ENCODE measurements at places on chromosomes 5 and 9.

DNA sequence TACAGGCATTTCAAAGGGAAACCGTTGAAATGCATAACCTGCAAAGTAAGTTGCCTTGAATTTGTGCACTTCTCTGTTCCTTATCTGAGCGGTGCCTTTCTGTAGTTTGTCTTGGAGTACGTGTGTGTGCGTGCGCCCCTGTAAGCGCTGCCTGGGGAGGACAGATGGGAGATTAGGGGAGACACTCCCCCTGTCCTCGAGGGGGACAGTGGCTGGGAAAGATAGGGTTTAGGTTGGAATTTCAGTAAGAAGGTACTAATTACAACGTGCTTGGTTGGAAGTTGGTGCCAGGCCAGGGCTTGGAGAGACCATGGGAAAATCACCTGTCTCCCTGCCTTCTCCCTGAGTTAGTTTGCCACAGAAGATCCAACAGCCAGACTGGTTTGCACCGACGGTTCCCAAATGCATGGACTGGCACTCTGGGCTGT lies 73.2 kb downstream of the PIK3R1 start:
- no peak for DNase-seq

GRCh38 chr5:174777583-174777982 lies 53.2 kb downstream of the MSX2 start:
- DNase-seq, result no peak

DNA sequence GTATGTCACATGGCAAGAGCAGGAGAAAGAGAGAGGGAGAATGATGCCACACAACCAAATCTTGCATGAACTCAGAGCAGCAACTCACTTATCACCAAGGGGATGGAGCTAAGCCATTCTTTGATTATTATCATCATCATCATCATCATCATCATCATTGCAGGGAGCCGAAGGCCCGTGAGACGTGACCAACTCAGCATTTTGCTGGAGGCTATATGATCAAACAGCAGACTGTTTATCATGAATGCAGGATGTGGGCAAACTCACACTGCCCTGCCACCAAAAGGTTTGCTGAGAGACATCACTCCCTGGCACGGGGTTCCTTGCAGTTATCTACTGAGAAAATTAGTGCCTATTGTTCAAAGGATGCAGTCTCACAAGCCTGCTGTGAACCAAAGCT lies 8.6 kb upstream of the ZNF169 start:
- no peak for DNase-seq

DNA sequence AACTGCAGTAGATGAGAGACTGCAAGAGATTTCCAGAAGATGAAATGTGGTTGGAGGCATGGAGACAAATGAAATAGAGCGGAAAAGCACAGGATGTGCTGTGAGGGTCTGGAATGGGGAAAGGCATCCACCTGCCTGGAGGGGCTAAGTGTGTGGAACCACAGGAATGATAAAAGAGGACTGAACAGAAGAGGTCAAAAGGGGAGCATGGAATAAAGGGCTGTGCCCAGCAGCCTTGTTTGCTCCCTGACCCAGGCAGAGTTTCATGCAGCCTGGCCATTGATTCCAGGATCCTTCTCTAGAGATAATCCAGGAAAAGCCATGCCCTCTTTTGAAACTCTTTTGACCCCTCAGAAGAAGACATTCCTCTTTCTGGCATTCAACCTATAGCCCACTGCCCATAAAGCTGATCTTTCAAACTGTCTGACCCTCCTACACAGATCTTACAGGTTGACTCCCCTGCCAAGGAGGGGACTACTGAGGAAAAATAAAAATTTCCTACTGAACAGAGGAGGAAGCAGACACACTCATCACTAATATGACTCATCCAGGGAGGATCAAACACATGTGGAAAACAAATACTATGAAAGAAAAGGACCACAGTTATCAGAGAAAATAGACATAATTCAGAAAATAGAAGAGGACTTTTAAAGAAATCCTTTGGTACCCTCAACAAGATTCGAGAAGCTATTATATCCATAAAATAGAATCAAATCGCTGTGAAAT lies 273.5 kb upstream of the PCSK5 start:
- DNase-seq, result no peak

- peak; percentile 62 for DNase-seq
These were observed 898 bp downstream of the CAMSAP1 start for GRCh38 chr9:135906291-135907005.

GRCh38 chr5:131647048-131647769 lies 12.2 kb upstream of the RAPGEF6 start:
- DNase-seq, result no peak

- DNase-seq, result no peak
These were observed 85.4 kb upstream of the CEP78 start for GRCh38 chr9:78150312-78150982.

DNA sequence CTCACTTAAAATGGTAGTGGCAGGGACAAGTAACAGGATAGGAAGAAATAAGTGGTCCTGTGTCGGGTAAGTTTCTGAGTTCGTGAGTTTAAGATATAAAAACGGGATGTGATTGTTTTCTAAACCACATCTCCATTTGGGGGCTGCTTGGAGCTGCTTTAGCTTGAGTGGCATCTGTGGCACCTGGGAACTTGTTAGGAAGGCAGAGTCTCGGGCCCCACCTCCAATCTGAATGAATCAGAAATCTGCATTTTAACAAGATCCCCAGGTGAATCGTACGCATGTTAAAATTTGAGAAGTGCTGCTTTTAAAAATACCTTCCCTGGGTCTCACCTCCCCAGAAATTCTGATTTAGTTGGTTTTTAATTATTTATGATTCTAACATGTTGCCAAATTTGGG lies 78.1 kb downstream of the CDH6 start:
- DNase-seq, result no peak

- DNase-seq, result no peak
These were observed 13.8 kb downstream of the NAIP start for GRCh38 chr5:71011194-71011792.

GRCh38 chr9:117081641-117082317 lies 333.1 kb downstream of the ASTN2 start:
- DNase-seq, result no peak

GRCh38 chr9:15249042-15249818 lies 57.8 kb downstream of the TTC39B start:
- DNase-seq, result peak; percentile 87

- DNase-seq, result no peak
These were observed 1.1 kb downstream of the UGCG start for GRCh38 chr9:111897601-111898137.

DNA sequence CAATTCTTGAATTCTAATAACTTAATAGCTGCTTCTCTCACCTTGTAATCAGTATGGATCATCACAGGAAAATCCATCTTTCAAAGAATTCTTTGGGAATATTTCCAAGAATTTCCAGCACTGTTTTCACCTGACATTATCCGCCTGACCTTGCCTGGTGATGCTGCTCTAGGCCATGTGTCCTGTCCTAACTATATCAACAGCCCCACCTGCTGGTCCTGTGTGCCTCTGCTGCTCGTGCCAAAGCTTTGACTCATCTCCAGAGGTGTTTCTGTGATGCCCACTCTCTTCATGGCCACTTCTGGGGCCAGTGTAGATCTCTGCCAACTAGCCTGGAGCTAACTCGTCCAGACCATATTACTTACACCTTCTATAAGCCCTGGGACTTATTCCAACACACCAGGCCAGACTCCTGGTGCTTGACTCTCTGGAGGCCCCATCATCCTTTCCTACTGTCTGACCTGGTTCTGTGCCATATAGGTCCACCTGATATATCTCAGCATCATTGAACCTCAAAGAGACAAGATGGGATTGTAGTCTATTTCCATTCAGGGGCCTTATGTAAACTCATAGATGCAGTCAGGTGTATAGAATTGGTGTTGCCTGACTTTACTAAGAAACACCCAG lies 67.5 kb upstream of the CKMT2 start:
- peak; percentile 67 for DNase-seq

- no peak for DNase-seq
These were observed 141.5 kb downstream of the FSTL4 start for GRCh38 chr5:133470841-133471240.

- DNase-seq, result peak; percentile 17
These were observed 6.3 kb upstream of the HAPLN1 start for GRCh38 chr5:83726912-83727311.

DNA sequence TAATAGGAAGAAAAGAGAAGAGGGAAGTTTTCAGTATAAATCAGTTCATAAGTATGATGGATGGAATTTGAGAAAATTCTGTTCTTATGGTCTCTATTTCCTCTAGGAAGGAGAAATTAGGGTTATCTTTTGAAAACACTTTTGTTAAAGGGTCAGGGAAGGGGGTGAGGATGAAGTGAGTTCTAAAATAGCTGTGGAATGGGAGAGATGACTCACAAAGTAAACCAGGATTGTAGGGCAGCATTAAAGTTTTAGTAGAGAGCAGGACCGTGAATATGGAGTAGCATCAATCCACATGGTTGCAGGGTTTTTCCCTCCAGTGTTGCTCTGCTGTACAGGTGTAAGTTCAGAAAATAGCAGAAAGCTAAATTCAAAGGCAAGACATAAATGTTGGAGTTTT lies 32.4 kb downstream of the MUSK start:
- DNase-seq, result peak; percentile 65

- no peak for DNase-seq
These were observed 86.8 kb downstream of the KCNT1 start for GRCh38 chr9:135788576-135789300.

- DNase-seq, result no peak
These were observed 8.4 kb downstream of the FLT4 start for GRCh38 chr5:180640861-180641565.

- peak; percentile 83 for DNase-seq
These were observed 172.3 kb upstream of the GNA14 start for GRCh38 chr9:77820293-77820954.

DNA sequence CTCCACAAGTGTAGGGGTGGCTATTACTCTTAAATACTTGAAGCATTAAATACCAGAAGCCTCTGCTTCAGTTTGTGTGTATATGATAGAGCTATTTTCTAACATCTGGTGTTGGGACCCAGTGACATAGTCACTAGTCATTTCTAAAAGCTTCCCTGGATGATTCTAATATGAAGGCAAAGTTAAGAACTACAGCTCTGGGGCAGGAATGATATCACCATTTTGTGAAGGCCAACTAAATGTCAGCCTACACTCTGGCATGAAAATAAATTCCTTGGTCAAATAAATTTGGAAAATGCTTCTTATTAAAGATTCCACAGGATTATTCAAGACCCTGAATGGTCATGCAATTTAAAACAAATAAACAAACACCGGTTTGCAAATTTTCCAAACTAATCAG lies 197.7 kb downstream of the PLK2 start:
- peak; percentile 51 for DNase-seq

- no peak for DNase-seq
These were observed 136.6 kb upstream of the DMAC1 start for GRCh38 chr9:7936163-7936562.

- peak; percentile 14 for DNase-seq
These were observed 308.6 kb upstream of the EFNA5 start for GRCh38 chr5:107979291-107979690.

DNA sequence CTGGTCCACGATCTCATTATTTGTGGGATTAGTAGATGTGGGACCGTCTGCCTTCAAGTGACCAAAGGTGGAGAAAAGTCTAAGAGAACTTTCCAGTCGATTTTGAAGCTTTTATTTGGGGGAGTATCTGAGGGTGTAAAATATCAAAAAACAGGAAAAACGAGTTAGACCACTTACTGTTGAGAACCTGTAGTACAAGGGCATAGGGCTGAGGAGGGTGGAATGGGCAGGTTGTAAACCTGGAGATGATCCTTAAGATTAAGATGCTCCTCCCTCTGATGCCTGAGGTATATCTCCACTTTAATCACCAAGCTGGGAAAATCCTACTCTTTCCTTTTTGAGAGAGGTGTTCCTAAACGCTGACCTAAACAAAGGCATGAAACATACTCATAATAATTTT lies 32.0 kb upstream of the GTF2H2C start:
- no peak for DNase-seq

GRCh38 chr5:150625831-150626746 lies 14.4 kb upstream of the SYNPO start:
- no peak for DNase-seq

GRCh38 chr5:140883927-140884697 lies 2.2 kb downstream of the PCDHA13 start:
- no peak for DNase-seq

GRCh38 chr5:127665641-127666040 lies 16.8 kb downstream of the CTXN3 start:
- no peak for DNase-seq

DNA sequence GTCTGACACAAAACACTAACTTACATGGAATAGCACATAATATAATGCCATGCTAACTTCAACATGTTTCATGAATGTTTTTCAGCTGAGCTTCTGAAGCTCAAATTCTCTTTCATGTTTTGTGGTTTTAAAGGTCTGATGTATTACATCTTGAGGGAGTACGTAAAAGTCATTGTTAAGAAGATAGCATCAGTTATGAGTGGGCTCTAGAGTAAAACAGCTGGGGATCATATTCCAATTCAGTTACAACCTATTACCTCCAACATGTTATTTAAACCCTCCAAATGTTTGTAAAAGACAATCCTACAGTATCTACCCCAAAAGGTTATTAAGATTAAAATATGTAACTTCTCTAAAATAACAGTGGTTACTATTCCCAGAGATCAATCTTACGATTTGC lies 19.2 kb downstream of the CETN3 start:
- no peak for DNase-seq

DNA sequence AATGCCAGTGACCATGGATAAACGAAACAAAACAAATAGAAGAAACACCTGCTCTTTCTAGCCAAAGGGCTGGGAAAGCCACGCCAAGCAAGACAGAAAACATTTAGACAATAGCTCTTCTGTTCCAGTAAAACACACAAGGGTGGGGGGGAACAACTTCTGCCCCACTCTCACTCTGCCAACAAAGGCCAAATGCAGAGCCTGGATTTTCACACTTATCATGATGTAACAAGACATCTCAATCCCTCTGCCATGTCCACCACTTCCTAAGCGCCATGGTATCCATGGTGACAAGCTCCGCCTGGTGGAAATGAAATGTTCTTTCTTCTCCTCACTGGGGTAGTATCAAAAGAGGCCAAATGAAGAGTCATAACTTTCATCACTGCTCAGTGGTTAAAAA lies 60.6 kb downstream of the DRD1 start:
- DNase-seq, result no peak

DNA sequence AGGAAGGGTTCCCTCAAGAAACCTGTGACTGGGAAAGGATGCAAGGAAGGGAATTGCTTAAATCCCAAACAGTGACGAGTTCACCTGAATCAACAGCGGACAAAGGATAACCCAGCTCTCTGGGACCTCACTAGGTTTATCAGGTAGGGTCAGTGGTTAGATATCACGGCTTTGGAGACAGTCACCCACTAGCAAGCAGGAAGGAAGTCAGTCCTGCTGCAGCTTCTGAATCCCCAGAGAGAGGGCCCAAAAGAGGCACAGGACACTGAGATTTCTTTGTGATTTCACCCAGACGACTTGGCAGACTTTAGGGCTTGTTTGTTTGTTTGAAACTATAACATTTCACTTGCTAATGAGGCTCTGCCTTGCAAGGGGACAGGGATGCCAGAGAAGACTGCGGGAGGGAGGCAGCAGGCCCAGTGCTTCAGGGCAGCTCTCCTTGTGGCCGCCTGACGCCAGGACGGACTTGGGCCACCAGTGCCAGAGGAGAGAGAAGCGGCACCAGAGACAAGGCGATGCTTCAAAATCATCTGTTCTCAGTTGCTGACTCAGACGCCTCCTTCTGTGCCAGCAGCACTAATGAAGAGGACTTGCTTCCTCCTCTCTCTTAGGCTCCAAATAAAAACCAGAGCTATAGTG lies 275.6 kb upstream of the SLC30A5 start:
- DNase-seq, result no peak

All from IMR-90 (cell line).